NCI-H524 treated with DMSO at 0.1 percent for 48 hours (cell line): ENCODE measurements at places on chromosomes 1 and 21.

GRCh38 chr1:220391491-220391890, 119.2 kb upstream of the RAB3GAP2 start:
- no peak for DNase-seq

GRCh38 chr1:164565357-164565756, 6.4 kb downstream of the PBX1 start:
- DNase-seq = no peak

- no peak for DNase-seq
These were observed 63.4 kb upstream of the CSF1 start for GRCh38 chr1:109847251-109847650.

DNA sequence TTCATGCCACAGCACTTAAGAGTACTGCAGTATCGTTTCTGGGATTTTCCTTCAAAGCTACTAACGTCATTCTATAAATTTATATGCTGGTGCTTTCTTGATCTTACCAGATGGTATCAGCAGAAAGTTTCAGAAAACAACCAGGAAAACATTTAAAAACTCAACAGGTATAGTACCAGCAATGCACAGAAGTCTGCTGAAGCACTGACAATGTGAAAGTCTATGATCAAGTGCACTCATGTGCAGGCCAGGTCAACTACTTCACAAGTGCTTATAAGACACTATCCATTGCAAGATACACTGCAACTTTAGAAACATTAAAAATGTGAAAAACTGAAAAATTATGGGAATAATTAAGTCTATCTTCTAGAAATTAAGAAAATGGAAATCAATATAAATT, 34.7 kb downstream of the LYST start:
- DNase-seq = no peak

DNA sequence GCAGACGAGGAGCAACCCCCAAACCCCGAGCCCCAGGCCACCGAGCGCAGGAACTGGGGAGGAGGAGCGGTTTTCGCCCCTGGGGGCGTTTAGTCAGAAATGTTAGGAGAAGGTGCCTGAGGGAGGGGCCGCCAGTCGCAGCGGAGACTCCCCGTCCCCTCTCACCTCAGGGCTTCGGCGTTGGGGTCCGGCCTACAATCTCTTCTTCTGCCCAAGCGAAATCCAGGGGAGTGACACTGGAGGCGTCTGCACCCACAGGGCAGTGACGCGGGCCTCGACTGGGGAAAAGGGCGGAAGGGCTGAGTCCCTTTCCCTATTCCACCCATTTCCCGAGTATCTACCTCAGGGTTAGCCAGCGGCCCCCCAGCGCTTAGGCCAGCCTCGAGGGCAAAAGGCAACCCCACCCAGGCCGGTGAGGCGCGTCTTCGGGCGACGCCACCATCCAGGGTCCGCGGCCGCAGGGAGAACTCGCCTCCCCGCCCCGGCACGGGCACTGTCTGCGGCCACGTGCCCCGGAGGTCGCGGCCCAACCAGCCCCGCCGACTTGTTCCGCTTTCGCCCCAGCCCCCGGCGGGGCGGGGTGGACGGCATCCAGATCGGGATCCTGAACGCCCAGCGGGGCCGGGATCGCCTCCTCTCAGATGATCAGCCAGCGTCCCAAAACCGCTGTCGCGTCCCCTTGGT, 118.7 kb upstream of the BARHL2 start:
- DNase-seq = no peak

DNA sequence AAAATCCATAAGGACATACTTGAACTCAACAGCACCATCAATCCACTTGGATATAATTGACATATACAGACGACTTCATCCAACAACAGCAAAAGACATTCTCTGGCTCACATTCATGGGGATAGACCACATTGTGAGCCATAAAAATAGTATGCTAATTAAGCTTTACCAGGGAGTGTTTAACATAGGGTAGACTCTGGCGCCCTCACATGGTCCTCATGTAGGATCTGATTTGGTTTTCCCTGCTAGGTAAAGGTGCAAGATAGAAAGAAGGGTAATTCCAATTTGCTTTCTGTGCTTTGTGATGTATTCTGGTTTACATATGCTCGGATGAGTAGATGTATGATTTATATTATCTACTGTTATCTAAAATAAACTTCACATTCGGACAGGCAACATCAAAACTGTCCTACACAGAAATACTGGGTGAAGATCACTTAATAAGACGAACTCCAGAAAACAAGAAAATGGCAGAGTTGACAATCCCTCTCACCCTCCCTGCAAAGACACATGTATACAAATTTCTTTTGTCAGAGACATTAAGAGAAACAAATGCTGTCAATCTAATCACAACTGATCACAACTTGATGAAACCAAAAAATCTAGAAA, 27.7 kb downstream of the CR1L start:
- DNase-seq = no peak
